Stimulated activated CD8-positive, alpha-beta memory T cell treated with anti-CD3 and anti-CD28 coated beads, Interleukin-15, amount 100 ng/mL, for 4 hours (primary cell): ENCODE measurements at places on chromosomes 6 and 20.

DNA sequence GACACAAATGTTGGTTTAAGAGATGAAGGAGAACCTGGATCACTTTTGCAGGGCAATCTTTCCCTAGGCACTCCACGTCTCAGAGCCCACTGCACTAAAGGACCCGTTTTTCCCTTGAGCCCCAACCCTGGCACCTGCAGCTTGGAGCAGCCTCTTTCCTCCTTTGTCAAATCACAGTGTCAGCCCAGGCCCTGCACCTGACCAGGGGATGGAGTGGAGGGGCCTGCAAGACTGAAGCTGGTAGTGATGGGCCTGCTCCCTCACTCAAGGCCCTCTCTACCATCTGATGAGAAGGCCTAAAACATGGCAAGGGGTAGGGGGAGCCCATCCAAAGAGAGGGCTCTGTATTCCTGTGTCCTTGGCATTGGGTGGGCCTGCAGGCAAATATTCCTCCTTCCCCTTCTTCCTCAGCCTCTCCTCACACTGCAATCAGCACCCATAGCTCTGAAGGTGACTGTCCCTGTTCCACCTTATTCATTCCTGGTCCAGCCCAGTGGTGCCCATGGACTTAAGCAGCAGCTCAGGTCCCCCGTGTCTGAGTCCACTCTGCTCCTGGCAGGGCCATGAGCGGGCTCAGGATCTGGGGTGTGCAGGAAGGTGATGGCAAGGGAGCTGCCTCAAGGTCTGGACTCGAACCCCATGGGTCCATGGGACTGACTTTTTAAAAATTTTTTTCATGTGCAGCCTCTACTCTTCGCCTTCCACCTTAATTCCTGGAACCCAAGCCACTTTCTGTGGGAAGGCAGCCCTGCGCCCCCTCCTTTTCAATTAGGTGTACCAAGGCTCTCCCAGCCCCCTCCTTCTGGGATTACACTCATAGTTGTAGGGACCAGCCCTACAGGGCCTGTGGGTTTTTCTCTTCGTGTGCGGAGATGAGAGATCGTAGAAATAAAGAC is 6.7 kb downstream of the RAET1G start:
- no peak for DNase-seq

DNA sequence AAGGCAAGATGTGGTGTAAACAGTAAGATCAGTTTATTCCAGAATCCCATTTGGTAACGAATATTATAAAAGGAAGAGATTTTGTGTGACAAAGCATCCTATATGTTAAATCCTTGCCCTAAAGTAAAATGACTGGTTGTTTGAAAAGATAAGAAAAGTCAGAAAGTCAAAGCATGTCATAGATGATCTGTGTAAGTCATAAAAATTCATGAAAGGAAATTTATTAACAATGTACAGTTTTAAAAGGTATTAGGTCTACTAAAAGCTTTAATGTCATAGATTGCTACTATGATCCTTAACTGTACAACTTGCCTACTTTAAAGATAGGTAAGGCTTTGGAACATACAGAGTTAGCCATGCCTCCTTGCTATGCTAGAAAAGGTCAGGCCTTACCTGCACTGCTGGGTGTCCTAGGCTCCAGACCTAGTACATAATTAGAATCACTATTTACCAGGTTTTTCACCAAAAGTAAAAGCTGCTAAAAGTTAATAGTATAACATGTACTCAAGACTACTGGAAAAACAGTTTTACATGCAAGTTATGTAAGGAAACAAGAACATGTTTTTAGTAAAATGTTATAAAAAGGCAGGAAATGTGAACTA is 1090.1 kb upstream of the ADGRB3 start:
- DNase-seq: no peak

DNA sequence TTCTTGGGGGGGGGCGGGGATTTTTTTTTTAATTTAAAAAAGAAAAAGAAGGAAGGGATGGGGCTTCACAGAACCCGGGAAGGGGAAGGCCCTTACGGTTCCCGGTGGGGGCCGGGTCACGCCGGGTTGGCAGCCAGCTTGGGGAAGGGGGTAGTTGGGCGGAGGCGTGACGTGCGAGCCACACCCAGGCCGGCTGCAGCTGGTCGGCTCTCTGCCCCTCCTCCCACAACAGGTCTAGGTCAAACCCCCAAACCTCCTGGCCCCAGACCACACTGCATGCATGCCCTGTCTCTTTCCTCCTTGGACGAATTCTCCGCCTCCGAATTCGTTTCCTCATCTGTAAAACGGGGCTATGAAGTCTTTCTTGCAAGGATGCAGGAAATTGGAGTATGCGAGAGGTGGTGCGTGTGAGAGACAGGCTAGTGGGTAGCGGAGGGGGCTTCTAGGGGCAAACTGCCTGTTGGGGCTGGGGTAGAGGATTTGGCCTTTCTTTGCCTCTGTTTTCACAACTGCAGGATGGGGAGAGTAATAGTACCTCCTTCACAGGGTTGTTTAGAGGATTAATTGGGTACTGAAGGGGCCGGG is 828 bp downstream of the HCK start:
- DNase-seq: no peak

DNA sequence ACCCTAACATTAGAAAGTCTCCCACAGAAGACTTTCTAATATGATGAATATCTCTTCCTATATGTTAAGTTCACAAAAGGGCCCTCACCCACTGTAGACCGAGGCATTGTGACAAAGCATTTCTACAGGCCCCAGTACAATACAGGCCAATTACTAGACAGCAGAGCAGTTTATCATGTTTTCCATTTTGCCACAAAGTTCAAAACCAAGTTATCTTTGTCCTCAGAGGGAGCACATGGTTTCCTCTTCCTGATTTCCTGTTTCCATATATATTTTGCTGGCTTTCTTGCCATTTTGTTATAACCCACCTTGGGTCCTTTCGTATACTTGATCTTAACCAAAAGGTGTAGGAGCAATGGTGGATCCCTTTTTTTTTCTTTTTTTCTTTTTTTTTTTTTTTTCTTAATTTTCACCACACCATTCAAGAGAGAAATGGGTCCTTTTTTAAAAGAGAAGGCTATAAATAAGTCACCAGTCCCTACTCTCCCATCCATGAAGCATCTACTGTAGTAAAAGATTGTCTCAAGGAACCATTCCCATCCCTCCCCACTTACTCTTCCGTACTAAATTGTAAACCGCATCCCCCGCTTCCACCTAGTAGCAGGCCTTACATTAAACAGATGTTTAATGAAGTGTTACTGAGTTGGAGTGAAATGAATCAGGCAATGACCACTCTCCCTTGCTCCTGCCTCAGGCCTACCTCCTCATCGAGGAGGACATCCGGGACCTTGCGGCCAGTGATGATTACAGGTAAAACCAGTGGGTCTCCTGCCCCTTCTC is 2.1 kb upstream of the UBE2C start:
- DNase-seq: no peak

DNA sequence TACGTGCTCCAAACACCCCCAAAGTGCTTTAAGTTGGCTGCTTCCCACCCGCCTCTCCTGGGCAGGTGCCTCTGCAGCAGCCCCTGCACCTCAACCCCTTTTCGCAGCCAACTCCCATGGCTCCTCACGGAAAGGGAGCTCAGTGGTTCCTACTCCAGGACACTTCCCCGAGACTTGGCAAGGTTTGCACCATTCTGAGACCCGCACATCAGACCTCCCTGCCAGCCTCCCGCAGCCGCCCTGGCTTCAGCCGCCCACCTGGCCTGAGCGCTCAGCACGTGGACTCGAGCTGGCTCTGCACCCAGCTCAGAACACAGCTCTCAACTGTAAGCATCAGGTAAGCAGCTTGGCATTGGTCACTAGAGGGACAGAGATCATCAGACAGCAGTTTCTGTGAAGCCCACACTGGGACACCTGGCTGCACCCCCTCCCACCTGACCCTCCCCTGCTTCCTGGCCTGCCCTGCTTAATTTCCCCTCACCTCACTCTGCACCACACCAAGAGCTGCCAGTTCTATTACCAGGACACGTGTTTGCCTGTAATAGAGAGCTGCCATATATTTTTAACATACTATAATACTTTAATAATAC is 28.5 kb downstream of the GMDS start:
- DNase-seq: no peak

GRCh38 chr20:35690265-35690664 is 8.9 kb downstream of the NFS1 start:
- DNase-seq: no peak

- DNase-seq: no peak
These were observed 26.1 kb upstream of the KLHL31 start for GRCh38 chr6:53691667-53692133.

GRCh38 chr6:155010940-155011339 is 15.8 kb downstream of the TIAM2 start:
- DNase-seq: no peak

DNA sequence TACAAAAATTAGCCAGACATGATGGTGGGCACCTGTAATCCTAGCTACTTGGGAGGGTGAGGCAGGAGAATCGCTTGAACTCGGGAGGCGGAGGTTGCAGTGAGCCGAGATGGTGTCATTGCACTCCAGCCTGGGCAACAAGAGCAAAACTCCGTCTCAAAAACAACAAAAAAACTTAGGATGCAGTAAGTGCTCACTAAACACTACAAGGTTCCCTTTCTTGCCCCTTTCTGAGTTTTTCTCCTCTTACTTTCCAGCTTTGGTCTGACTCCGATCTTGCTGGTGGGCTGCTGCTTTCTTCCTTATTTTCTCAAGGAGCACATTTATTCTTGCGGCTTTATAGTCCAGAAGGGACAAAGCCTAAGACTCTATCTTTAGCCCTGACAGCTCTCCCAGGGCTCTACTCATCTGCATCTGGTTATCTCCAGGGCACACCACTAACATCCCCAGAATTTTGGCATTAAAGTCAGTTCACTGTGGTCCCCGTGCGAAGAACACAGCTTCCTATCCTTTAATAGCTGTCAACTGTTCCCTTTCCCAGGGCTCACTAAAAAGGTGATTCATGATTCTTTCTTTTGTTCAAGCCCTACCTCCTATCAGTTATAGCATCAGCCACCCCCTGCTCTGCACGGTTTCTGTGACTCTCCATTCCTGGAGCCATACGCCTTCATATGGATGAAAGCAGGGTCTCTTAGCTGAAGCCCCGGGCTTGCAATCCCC is 17.1 kb upstream of the RPN2 start:
- DNase-seq: no peak

- DNase-seq: no peak
These were observed 650.0 kb downstream of the UTRN start for GRCh38 chr6:144935181-144935580.

DNA sequence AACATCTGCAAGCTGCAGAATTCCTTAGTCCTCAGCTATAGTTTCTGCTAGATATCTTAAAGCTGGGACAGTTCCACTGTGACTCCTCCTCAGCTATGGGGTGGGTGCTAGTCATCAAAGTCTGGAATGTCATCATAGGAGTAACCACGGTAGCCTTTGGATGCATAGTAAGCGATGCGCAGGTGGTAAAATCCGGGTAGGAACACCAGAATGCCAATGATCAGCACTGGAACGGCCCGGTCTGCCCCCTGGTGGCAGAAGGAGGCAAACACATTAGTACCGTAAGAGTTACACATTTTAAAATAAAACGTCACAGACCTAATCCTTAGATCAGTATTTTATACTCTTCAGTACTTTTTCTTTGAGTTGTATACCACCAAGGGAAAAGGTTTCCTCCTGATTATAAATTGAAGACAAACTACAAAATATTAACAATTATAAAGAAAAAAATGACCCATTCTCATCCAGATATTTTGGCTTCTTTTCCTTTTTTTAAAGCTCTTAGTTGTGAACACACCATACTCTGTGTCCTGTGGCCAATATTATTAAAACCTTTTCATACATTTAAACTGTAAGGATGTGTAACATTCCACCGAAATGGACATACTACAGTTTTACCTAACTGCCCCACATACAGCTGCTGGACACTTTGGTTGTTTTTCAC is 18.9 kb downstream of the PCNA start:
- peak; percentile 27 for DNase-seq

- no peak for DNase-seq
These were observed 8.5 kb upstream of the REPS1 start for GRCh38 chr6:138996524-138996923.

GRCh38 chr6:20696676-20697075 is 162.4 kb downstream of the CDKAL1 start:
- no peak for DNase-seq

DNA sequence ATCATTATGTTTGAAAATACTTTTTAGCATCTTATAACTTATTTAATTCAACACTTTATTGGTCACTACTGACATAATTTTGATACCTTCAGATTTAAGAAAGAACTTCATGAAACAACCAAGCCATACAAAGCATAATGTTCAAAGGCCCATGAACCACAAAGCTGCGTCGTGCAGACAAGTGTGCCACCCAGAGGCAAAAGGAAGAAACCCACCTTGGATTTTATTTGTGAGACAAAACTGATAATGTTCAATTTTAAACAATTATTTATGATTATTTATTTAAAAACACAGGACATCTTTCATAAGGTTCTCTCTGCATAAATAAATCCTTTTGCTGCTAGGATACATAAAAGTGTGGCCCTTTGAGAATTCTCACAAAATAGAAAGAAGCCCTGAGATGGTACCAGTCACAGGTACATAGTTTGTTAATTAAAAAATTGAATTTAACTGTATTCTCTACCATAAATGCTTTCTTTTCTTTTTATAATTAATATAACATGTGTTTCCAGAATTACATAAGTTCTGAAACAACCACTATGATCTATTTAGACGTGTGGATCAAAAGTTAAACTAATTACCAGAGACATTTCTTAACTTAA is 143.7 kb downstream of the RALGAPA2 start:
- DNase-seq: no peak

- no peak for DNase-seq
These were observed 1.7 kb upstream of the TCF15 start for GRCh38 chr20:611843-612185.

DNA sequence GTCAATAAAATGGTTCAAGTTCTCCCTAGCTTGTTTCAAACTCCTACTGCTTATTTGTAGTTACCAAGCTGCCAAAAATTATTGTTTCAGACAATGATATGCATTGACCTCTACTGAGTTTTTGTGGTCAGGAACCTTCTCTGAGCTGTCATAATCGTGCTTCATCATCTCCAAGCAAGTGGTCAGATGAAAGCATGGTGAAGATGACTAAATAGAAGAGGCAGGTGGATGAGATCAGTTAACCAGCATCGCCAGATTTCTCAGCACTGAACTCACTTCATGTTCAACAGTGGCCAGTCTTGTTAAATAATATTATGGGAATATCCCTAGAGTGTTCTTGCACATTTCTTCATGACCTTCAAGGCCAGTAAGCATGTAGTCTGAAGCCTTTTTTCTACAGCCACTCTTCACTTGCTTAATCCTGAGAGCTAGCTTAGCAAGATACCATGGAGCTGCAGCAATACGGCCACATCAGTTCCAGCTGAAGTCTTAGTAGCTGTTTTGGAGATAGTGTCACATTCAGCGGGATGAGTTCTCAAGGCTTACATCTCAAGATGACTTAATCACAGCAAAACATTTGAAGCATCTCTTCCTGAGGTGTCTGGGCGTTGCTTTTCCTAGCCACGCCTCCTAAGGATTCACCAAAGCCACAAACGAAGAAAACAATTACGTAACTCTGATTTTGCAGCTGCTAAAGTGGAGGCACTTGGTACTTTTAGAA is 101.6 kb upstream of the TMEM30A start:
- no peak for DNase-seq

- no peak for DNase-seq
These were observed 140.3 kb downstream of the SMOC2 start for GRCh38 chr6:168581236-168581635.
